GM12878 (cell line): ENCODE measurements at places on chromosomes 2 and 18.

DNA sequence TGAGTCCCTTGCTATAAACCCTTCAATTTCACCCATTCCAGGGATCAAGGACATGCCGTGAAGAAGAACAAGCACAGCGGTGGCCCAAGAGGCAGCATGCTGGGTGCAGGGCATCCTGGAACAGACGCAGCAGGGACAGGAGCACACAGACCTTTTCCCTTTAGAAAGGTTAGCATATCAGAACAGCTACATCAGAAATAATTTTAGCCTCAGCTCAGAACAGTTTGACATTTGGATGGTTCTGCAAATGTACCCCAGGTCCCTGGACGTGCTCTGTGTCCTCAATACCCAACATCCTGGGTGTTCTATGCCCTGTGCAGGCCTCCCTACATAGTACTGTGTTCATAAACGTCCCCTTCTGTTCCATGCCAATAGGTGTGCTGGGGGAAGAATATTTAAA is 80.4 kb downstream of the MYOM1 start:
- no peak for DNase-seq
- H3K4me1 ChIP-seq, result no peaks in the 10 kb centered on the region
- no peaks in the 10 kb centered on the region for H3K36me3 ChIP-seq
- H3K4me3 ChIP-seq, result no peak overlapping the region
- no peaks in the 10 kb centered on the region for H3K27me3 ChIP-seq

DNA sequence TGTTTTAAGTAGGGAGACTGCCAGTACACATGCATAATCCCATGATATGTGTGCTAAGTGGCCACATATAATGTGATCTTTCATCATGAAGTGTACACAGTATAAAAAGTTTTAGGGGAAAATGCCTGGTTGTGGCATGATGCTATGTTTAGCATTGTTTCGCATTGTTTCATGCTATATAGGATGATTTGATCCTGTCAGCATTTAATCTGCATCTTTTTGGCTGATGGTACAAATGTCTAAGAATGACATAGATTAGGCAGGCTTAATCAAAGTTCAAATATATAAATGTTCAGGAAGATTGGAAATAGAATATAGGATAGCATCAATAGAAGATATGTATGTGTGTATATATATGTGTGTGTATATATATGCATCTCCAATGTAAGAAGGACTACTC is 83.6 kb downstream of the MYO3B start:
- H3K4me1 ChIP-seq, result no peaks in the 10 kb centered on the region
- no peak for DNase-seq
- no peak overlapping the region for H3K27ac ChIP-seq
- no peaks in the 10 kb centered on the region for H3K27me3 ChIP-seq
- H3K4me3 ChIP-seq, result no peak overlapping the region

GRCh38 chr2:224847961-224848850 is 132.0 kb upstream of the CCDC195 start:
- no peak for DNase-seq
- H3K27me3 ChIP-seq, result no peaks in the 10 kb centered on the region
- no peak overlapping the region for H3K27ac ChIP-seq
- H3K4me1 ChIP-seq, result no peaks in the 10 kb centered on the region
- peaks cover 43% of the 10 kb centered on the region for H3K36me3 ChIP-seq

GRCh38 chr2:70965506-70965905 is 12.9 kb upstream of the ANKRD53 start:
- H3K36me3 ChIP-seq, result no peaks in the 10 kb centered on the region
- H3K27ac ChIP-seq, result no peak overlapping the region
- no peaks in the 10 kb centered on the region for H3K4me1 ChIP-seq
- DNase-seq, result no peak
